ENCODE measurements at places on chromosomes 2 and 18.
A peak's percentile ranks its signal among the peaks of the same experiment; 100 is the strongest.

- no peak for DNase-seq
Measured at GRCh38 chr2:183117226-183117625, 7.0 kb upstream of the NUP35 start.

DNA sequence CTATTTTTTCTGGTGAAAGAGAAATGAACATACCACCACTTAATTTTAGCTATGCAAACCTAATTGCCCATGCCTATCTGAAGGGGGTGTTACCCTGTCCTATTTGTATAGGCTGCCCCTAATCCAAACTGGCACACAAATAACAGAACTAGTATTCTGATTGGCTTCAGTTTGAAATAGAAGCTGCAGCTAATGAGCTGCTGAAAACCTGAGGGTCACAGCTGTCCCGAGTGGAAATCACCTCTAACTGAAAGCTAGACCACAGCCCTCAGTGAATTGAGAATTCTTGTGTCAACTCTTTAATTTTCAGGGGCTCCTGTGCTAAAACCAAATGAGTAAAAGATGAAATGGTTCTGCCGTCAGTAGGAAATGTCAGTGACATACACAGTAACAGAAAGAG is 28.7 kb downstream of the CCDC141 start:
- no peak for DNase-seq

- DNase-seq: no peak
Measured at GRCh38 chr2:152657043-152657442, 60.2 kb downstream of the PRPF40A start.

DNA sequence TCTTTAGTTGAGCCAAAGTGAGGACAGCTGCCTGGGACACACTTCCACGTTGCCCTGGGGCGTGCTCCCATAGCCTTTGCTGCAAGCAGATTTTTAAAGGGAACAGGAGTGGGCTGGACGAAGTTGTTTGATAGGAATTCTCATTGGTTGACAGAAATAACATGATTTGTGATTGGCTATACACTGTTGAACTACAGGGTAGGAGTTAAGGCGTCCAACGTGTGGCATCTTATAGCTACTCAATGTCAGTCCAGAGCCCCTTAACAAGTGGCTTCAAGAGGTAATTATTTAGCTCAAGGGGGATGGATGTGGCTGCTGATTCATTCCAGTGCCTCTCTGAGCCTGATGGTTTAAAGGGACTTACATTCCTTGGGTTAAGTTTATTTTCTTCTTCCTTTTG is 65.5 kb downstream of the ACAA2 start:
- no peak for DNase-seq

- no peak for DNase-seq
Measured at GRCh38 chr2:172947461-172948153, 128.0 kb upstream of the MAP3K20 start.

GRCh38 chr18:62264984-62265383 is 60.1 kb upstream of the TNFRSF11A start:
- no peak for DNase-seq

DNA sequence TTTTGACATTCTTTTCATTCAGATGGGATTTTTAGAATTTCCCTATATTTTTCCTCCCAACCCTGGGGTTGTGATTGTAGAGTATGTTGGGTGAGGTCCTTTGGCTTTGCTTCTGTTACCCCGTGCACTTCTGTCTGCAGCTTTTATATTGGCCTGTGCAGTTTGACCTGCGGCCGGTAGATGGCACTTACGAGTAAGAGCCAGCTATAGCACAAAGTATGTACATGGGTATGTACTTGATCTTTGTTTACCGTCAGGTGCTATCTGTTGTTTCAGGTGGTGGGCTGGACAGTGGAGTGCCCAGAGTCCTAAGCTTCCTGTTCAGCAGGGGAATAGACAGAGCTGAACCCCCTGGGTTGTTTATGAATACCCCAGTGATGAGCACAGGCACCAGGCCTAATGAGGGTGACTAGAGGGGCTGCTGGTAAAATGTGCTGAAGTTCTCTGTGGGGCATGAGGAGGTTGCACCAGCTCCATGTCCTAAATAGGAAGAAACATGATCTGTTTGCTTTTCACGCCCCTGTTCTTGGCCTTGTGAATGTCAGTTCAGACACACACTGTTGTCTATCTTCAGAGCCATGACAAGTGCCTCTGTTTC is 58.9 kb upstream of the THUMPD2 start:
- peak; percentile 49 for DNase-seq

DNA sequence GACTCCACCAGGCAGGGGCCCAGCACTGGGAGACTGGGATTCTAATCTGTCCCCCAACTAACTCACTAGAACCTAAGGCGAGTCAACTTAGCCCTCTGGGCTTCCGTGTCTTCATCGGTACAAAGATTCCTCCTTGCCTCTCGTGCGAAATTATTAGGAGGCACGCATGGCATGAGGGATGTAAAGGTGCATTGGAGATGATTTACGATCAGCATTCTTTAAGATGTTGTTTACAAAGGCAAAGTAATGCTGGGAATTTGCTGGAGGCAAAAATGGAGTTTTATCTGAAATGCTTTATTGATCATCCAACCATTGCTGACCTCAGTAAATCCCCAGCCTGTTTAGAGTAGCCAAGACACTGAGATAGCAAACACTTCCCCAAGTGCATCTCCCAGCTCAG is 171.8 kb upstream of the KLHL29 start:
- DNase-seq: peak; percentile 66

DNA sequence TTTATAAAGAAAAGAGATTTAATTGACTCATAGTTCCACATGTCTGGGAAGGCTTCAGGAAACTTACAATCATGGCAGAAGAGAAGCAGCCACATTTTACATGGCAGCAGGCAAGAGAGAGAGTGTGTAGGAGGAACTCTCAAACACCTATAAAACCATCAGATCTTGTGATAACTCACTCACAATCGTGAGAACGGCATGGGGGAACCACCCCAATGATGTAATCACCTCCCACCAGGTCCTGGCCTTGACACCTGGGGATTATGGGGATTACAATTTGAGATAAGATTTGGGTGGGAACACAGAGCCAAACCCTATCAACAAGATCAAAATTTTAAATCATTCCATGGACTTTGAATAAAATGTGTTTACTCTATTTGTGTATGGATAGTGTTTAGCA is 575.6 kb downstream of the ADCYAP1 start:
- no peak for DNase-seq

GRCh38 chr18:74191577-74191976 is 43.3 kb downstream of the TIMM21 start:
- no peak for DNase-seq
